Sigmoid colon (tissue), 7 donors: ENCODE measurements at places on chromosomes 5 and 9. TPM values are rescaled to one million over a fixed set of nuclear protein-coding genes. Genes with fewer than 3 reads are reported as not detected.

- no peak overlapping the region for H3K27ac ChIP-seq
- DNase-seq = no peak
- H3K4me1 ChIP-seq = no peaks in the 10 kb centered on the region
- H3K4me3 ChIP-seq = no peak overlapping the region
- H3K36me3 ChIP-seq = no peaks in the 10 kb centered on the region
These were observed 60.4 kb upstream of the CAST start for GRCh38 chr5:96601715-96602244.

GRCh38 chr5:80060966-80061365 is 25.8 kb downstream of the THBS4 start:
- no peak overlapping the region for H3K4me3 ChIP-seq
- H3K36me3 ChIP-seq = no peaks in the 10 kb centered on the region
- H3K27me3 ChIP-seq = no peaks in the 10 kb centered on the region

GRCh38 chr5:150642991-150643710 is 2.7 kb downstream of the SYNPO start:
- DNase-seq = no peak
- no peaks in the 10 kb centered on the region for H3K4me1 ChIP-seq
- no peaks in the 10 kb centered on the region for H3K27me3 ChIP-seq
- H3K36me3 ChIP-seq = no peaks in the 10 kb centered on the region
- peak overlapping the region; percentile 76 for H3K27ac ChIP-seq

The TAF1L gene
- total RNA-seq = not detected

The RALGPS1 gene
- total RNA-seq = 18.6 TPM
